ENCODE measurements at places on chromosomes 5 and 9.

DNA sequence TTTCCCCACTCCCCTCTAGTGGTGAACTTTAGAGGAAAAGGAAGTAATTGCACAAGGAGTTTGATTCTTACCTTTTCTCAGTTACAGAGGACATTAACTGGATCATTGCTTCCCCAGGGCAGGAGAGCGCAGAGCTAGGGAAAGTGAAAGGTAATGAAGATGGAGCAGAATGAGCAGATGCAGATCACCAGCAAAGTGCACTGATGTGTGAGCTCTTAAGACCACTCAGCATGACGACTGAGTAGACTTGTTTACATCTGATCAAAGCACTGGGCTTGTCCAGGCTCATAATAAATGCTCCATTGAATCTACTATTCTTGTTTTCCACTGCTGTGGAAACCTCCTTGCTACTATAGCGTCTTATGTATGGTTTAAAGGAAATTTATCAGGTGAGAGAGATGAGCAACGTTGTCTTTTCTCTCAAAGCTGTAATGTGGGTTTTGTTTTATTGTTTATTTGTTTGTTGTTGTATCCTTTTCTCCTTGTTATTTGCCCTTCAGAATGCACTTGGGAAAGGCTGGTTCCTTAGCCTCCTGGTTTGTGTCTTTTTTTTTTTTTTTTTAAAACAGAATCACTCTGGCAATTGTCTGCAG lies 25.3 kb downstream of the SLC22A5 start:
- no peak overlapping the region for H3K4me3 ChIP-seq
- no peaks in the 10 kb centered on the region for H3K27me3 ChIP-seq
- peaks cover 68% of the 10 kb centered on the region for H3K4me1 ChIP-seq
- H3K36me3 ChIP-seq, result peaks cover 23% of the 10 kb centered on the region
- DNase-seq, result no peak

- no peaks in the 10 kb centered on the region for H3K36me3 ChIP-seq
- H3K4me3 ChIP-seq, result no peak overlapping the region
- no peaks in the 10 kb centered on the region for H3K4me1 ChIP-seq
- H3K27ac ChIP-seq, result no peak overlapping the region
- no peak for DNase-seq
- H3K27me3 ChIP-seq, result peaks cover 28% of the 10 kb centered on the region
Measured at GRCh38 chr5:1930880-1931603, 48.3 kb upstream of the IRX4 start.

- no peaks in the 10 kb centered on the region for H3K4me1 ChIP-seq
- no peak overlapping the region for H3K4me3 ChIP-seq
- no peak overlapping the region for H3K27ac ChIP-seq
- peaks cover 16% of the 10 kb centered on the region for H3K27me3 ChIP-seq
- DNase-seq, result no peak
Measured at GRCh38 chr9:107261106-107261505, 22.0 kb upstream of the RAD23B start.

DNA sequence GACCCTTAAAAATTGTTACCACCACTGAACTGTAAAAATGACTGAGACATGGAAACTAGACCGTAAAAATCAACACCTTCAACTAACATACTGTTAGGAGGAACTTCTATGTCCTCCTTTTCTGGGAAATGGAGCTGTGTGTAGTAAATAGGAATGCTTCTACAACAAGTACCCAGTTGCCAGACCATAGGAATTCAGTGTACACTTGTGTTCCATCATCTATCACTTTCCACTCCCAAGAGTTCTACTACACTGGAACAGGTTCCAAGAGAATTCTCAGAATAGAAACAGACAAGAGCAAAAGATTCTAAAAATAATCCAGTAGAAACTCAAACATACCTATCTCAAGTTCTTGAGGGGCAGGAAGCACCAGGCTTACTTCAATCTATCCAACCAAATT lies 23.6 kb downstream of the UBAP2 start:
- H3K4me3 ChIP-seq, result no peak overlapping the region
- H3K27me3 ChIP-seq, result no peaks in the 10 kb centered on the region
- no peak overlapping the region for H3K27ac ChIP-seq
- no peak for DNase-seq
- H3K4me1 ChIP-seq, result peaks cover 14% of the 10 kb centered on the region
- H3K36me3 ChIP-seq, result peaks cover 7% of the 10 kb centered on the region

DNA sequence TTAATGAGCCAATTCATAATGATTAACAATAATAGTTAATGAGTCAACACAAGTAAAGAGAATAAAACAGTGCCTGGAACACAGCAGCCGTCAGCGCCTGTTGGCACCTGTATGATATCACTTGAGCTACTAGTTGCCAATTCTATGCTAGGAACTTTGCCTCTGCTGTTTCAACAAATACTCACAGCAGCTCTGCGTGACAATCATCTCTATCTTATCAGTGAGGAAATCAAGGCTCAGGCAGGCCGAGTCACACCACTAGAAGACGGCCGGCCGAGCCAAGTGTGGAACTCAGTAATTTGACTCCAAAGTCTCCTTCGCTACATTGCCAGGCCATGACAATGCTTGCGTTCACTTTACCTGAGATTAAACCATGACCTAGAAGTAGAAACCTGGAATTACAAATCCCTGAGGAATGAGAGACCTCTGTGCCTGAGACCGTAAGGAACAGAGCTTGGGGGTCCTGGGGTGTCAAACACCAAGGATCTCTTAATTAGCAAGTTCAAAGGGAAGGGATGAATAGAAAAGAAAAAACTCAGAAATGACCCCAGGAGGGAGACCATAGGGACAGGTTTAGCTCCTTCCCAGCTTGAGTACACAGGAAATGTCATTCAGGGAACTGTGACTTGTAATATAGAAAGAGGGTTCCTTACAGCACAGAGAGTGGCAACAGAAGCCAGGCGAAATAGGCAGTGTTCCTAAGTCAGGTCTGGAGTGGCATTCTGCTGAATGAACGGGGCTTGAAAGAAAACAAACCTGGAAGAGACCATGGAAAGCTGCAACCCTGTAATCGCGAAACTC lies 109.1 kb downstream of the SUSD1 start:
- peaks cover 32% of the 10 kb centered on the region for H3K36me3 ChIP-seq
- H3K27ac ChIP-seq, result no peak overlapping the region
- peaks cover 18% of the 10 kb centered on the region for H3K4me1 ChIP-seq
- no peak for DNase-seq
- no peak overlapping the region for H3K4me3 ChIP-seq

DNA sequence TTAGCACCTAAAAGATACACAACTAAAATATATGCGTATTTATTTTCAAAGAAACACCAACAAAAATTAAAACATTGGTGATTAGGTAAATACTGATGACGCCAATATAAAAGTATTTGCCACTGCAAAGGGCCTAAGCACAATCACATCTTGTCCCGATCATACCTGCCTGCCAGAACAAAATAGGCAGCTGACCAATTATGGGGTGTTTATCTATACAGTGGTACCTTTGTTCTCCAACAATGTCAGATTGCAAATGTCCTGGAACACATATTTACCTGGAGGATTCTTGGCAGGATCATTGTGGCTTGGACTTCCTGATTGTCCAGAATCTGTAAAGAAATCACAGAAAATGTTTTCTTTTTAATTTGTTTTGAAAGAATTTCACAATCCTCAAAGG lies 134.5 kb downstream of the NFIB start:
- H3K4me3 ChIP-seq, result no peak overlapping the region
- H3K27me3 ChIP-seq, result no peaks in the 10 kb centered on the region
- no peak for DNase-seq
- no peaks in the 10 kb centered on the region for H3K36me3 ChIP-seq
- H3K4me1 ChIP-seq, result no peaks in the 10 kb centered on the region

DNA sequence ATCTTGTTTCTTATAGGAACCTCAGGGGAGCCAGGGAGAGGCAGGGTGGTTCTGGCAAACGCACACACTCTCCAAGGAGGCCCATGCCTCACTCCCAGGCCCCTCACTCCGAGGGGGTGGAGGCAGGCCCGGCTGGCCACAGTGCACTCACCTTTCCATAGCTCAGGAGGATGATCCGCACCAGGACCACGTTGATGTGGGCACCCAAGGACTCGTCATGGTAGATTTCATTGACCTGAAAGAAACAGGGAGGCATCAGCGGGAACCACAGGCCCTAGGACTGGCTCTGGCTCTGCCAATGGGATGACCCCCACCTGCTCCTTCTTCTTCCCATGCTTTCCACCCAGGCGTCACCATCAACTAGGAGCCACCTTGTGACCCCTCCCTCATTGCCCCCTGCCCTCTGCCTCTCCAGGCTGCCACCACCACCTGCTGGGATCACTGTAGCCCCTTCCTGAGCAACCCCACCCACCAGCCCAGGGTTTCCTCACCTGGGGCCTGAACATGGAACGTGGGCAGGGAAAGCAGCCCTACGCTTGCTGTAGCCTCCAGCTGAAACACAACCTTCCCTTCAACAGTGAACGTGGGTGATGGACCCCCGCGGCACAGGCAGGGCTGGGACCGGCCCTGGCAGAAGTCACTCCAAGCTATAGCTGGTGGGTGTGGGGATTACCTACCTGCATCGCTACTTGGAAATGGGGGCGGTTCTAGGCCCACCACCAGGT lies 120.9 kb downstream of the ZNF354C start:
- DNase-seq, result no peak
- no peaks in the 10 kb centered on the region for H3K36me3 ChIP-seq
- H3K27me3 ChIP-seq, result no peaks in the 10 kb centered on the region
- H3K4me3 ChIP-seq, result no peak overlapping the region
- H3K27ac ChIP-seq, result no peak overlapping the region

GRCh38 chr9:2281803-2282185 lies 266.6 kb downstream of the SMARCA2 start:
- H3K4me1 ChIP-seq, result no peaks in the 10 kb centered on the region
- H3K27ac ChIP-seq, result no peak overlapping the region
- H3K4me3 ChIP-seq, result no peak overlapping the region

GRCh38 chr5:436641-436975 lies 6.4 kb upstream of the EXOC3 start:
- no peaks in the 10 kb centered on the region for H3K27me3 ChIP-seq
- H3K4me1 ChIP-seq, result peaks cover under 1% of the 10 kb centered on the region
- H3K27ac ChIP-seq, result no peak overlapping the region
- no peaks in the 10 kb centered on the region for H3K36me3 ChIP-seq
- DNase-seq, result no peak
- no peak overlapping the region for H3K4me3 ChIP-seq

DNA sequence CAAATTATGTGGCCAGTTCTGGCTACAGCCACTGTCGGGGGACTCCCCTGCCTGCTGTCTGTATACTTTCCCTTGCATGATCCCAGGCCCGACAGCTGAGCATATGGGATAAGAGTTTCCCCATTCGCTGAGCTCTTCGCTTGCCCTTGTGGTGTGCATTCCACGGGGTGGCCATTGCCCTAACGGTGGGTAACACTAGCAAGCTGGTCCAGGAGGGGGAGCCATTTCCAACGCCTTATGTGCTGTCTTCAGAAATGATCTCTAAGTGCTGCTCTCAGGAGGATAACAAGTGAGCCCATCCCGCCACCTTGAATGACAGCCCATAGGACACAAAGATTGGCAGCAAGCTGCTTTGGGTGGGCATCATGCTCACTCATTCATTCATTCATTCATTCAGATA lies 190.9 kb downstream of the FSTL4 start:
- no peaks in the 10 kb centered on the region for H3K36me3 ChIP-seq
- peaks cover 8% of the 10 kb centered on the region for H3K4me1 ChIP-seq
- H3K27ac ChIP-seq, result no peak overlapping the region
- H3K27me3 ChIP-seq, result peaks cover 23% of the 10 kb centered on the region
- no peak for DNase-seq
- no peak overlapping the region for H3K4me3 ChIP-seq

Data from activated CD4-positive, alpha-beta memory T cell treated with anti-CD3 and anti-CD28 coated beads, Interleukin-2, amount 10 ng/mL, durations not matched to agents 7 days and 5 days (primary cell).